ENCODE measurements at places on chromosomes 6 and 20.

DNA sequence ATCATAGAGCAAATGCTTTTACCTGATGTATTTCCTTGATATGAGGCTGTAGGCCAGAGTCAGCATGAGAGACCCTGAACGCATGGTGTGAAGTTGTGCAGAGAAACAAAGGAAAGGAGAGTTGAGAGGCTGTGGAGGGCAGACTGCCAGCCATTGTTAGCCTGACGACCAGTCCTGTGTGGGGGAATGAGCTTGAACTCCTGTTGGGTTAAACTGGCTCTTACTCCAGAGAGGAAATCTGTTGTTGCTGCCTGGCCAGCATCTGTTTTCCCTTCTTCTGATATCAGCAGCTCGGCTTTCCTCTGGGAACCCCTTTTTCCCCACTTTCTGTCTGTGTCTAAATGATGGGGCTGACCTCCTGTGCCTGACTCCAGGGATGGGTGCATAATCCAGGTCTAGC is 158.2 kb upstream of the ZFP64 start:
- DNase-seq = no peak

GRCh38 chr6:97066056-97066455 is 141.5 kb downstream of the KLHL32 start:
- DNase-seq = no peak

GRCh38 chr6:166252601-166253000 is 55.6 kb downstream of the PRR18 start:
- DNase-seq = no peak

DNA sequence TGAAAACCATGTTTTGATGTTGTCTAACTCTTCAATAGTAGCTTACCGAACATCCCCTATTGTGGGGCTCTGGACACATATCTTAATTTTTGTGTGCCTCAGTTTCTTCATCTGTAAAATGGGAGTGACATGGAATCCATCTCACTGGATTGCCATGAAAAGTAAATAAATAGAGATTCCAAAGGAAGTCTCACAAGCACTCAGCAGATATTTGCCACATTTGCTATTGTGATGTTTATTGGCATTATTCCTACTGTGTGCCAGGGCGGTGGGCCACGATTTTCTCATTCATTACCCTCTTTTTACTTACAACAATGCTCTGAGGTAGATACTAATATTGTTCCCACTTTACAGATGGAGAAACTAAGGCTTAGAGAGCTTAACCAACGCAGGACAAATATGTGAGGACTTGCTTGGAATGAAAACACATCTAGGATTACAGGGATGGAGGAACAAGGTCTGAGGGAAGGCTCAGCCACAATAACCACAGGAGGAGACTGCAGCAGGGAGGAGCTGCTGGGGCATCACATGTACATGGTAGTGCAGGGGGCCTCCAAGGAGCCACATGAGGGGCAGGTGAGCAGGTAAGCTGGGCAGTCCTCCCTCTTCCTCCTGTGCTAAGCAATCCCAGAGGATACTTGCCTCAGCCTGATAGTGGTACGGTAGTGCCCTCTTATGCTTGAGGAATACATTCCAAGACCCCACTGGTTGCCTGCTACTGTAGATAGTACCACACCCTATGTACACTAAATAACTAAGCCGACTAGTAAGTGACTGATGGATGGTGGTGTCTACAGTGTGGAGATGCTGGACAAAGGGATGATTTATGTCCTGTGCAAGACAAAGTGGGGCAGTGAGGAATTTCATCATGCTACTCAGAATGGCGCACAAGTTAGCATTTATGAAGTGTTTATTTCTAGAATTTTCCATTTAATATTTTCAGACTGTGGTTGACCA is 176.9 kb downstream of the FOXA2 start:
- DNase-seq = no peak

Measured in frontal cortex (tissue), 4 donors.